ENCODE measurements at places on chromosomes 7 and 10.

GRCh38 chr7:22900784-22901183 is 78.1 kb upstream of the TOMM7 start:
- DNase-seq, result no peak

GRCh38 chr10:21524526-21525366 is 736 bp downstream of the SKIDA1 start:
- DNase-seq, result no peak

- DNase-seq, result no peak
Measured at GRCh38 chr7:56250135-56250534, 133.9 kb upstream of the NUPR2 start.

DNA sequence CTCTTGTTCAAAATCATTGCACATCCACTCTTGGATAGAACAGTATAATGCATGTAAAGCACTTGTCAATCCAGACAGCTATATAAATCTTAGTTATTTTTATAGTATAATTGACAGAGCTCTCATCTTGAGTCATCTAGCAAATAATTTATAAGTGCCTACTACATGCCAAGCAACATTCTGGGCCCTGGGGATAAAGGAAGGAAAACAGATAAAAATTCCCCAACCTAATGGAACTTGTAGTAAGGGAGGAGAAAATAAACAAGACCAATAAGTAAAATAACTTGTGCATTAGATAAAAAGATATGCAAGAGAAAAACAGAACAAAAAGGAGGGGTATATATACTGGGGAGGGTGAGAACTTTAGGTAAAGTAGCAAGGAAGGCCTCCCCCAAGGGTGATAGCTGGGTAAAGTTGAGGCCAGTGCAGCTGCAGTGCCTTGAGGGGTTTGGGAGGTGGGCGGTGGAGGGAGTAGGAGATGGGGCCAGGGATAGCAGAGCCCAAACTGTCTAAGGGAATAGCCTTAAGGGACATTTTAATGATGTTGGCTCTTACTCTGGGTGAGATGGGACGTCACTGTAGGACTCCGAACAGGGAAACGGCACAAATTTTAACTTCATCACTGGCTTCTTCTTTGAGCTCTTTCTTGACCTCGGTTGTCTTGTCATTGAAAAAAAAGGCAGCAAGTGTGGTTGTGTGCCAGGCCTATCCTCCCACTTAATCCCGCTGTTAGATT is 79.3 kb upstream of the SEC61G start:
- no peak for DNase-seq

DNA sequence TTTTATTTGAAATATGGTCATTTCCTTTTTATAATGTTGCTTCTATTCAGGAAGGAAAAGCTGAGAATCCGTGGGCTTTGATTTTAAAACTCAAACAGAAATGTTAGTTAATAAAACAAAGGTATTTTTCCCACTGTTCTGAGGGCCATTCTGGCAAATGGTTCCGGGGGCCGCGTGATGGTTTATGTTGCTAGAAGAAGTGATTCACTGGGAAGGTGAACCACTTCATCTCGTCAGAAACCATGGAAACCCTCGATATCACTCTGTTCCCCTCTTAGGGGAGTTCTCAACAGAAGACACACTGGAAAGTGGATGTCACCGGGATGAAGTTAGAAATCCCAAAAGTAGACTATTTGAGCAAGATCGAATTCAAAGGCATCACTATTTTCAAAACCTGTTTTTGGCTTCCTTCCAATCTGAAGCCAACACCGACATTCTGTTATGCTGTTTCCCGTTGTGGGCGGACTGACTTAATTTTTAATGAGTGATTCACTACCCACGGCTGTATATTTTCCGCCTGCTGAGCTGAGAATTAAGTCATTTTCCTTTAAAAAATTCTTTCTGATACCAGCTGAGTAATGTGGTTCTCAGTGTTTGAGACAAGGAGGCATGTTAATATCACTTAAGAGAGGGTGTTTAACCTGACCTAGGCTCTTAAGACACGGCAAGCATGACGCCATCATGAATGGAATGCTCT is 84.1 kb downstream of the PTPRE start:
- no peak for DNase-seq

GRCh38 chr10:129524936-129525335 is 57.9 kb downstream of the MGMT start:
- no peak for DNase-seq

DNA sequence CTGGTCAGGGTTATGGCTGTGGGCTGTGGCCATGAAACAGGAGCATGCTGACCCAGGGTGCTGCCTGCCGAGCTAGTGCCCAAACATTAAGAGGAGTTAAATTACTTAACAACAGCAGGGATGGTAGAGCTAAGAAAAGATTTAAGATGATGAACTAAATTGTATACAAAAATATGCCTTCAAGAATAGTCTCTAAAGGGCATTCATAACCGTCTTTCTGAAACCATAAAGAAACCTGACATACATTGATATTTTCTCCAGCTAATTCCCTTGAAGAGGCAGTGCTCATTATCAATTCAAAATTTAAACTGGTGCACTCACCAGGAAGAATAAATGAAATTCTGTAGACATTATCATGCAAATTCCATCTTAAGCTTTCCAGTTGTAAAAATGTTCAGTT is 265.8 kb upstream of the TAC1 start:
- no peak for DNase-seq

DNA sequence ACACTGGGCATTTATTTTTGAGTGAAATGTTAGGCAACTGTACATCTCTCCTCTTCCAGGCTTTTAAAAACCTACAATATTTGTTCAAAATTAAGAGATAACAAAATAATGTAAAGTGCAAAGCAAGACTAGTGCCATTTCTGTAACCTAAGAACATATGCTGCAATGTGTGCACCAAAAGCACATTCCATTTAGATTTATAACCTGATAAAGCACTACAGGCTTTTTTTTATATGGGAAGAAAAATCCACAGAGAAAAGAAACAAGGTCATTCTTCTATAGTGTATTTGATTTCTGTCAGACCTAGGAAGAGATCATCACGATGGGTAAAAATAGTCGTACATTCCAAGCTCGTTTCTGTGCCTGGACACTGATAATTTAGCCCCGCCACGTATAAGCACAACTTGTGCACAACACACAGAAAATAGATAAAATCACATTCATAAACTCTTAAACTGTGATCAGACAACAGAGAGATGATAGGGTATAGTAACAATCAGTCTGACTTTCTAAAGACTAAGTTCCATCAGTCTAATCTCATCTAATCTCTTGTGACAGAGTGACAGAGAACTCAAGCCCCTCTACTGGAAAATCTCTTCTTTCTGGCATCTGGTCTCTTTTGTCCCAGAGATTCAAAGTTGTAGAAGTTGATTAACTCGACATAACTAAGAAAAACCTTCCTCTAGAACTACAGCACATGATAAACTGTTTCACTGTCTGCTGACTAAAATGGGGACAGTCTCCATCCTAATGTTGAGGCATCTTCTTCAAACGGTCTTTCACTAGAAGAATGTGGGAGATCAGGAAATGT is 6.7 kb downstream of the LAMB1 start:
- DNase-seq, result no peak

DNA sequence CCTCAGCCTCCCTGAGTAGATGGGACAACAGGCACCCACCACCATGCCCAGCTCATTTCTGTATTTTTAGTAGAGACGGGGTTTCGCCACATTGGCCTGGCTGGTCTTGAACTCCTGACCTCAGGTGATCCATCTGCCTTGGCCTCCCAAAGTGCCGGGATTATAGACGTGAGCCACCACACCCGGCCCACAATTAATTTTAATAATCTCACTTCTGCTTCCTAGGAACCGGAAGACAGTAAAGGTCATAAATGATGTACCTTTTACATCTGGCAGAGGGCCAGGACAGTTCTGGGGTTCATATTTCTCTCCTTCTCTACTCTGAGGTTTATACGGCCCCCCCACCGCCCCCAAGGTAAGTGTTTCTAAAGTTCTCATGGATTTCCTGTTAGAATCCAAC is 31.2 kb upstream of the AOAH start:
- DNase-seq, result no peak

DNA sequence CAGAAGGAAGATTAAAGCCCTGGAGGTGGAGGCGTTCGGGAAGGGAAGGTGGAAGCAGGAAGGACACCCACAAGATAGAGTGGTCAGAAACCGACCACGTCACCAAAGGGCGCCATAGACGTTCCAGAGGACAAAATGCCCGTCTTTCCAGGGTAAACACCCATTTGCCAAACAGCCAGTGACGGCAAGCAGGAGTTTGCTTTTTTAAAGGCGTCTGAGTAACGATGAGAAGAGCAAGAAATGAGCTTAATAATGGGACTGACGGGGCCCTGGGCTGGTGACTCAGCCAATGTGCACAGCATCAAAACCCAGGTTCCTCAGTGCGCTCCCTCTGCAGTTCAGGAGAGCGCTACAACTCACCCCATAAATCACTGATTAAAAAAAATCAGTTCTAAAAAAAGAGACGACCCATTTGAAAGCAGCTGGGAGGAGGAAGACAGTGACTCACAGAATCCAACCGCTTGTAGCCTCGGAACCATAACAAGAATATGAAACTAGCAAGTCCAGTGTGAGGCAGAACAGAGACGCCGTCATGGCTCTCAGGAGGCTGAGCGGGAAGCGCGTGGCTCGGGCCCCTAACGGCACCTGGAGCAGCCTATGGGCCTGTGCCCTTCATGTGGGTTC is 5.9 kb downstream of the DIP2C start:
- no peak for DNase-seq

GRCh38 chr7:107002126-107002525 is 42.4 kb upstream of the PRKAR2B start:
- no peak for DNase-seq

DNA sequence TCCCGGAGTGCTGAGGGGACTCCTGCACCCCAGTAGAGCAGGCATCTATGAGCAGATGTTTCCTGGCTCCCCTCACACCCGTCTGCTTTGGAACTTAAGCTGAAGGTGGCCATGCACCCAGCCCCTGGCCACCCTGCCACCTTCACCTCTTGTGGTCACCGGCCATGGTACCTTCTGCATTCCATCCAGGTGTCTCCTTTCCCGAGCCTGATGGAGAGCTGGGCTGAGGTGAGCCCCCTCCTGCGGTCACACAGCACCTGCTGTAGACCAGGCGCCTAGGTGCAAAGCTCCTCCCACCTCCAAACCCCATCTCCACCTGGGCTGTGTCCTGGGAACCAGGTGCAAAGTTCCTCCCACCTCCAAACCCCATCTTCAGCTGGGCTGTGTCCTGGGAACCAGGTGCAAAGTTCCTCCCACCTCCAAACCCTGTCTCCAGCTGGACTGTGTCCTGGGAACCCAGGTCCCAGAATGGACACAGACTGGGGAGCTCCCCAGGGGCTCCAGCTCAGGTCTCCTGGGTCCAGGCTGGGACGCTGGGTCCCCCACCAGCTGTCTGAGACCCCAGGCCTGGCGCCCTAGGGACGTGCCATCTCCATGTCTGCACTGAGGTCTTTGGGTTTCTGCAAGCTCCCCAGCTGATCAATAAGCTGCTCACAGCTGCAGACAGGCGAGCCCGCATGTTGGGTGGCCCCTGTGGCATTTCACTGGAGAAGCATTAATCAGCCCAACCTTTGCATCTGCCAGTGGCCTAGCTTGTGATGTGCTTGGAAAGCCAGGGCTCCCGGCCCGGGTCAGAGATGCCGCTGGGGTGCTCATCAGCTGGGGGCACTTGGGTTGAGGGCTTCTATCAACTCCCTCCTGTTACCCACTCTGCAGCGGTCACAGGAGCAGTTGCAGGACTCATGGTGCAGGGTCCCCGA is 61.2 kb upstream of the INPP5A start:
- no peak for DNase-seq

- no peak for DNase-seq
Measured at GRCh38 chr10:75464478-75465449, 33.3 kb downstream of the LRMDA start.

DNA sequence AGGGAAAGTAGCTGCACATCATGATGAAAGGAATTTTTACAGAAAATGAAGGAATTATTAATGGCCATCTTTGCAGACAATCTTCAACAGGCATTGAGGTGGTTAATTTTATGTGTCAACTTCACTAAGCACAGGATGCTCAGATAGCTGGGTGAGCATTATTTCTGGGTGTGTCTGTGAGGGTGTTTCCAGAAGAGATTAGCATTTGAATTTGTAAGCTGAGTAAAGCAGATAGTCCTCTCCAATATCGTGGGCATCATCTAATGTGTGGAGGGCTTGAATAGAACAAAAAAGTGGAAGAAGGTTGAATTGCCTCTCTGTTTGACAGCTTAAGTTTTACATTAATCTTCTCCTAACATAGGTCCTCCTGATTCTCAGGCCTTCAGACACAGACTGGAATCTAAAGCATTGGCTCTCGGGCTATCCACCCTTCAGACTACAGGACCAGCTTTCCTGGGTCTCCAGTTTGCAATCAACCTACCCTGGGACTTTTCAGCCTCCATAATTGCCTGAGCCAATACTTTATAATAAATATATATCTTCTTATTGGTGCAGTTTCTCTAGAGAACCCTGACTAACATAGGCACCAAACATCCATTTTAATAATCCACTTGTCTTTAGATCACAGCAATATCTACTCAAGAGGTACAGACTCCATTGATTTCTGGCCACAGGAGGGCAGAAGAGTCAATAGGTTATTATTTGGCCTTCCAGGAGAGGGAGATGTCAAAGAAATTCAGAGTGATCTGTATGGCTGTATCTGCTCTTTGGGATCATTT is 10.5 kb upstream of the CRPPA start:
- peak; percentile 12 for DNase-seq

GRCh38 chr7:38017320-38017719 is 96.9 kb downstream of the EPDR1 start:
- DNase-seq, result no peak

GRCh38 chr7:25075459-25075858 is 49.6 kb downstream of the CYCS start:
- DNase-seq, result no peak

DNA sequence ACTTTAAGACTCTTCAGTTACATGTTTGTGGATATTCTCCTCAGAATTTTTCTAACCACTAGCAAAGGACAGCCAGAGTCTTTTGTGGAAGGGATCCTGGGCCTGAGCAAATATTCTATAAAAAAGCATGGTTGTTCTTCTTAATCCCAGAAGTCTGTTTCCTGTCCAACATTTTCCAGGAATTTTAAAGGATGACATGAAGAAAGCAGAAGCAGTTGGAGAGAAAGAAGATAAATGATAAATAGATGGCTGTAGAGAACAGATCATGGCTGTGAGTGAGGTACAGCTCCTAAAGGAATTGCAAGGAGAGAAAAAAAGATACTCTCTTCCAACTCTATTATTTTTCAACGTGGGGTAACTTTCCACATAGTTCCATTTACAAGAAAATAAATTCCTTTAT is 91.8 kb upstream of the STEAP4 start:
- no peak for DNase-seq

DNA sequence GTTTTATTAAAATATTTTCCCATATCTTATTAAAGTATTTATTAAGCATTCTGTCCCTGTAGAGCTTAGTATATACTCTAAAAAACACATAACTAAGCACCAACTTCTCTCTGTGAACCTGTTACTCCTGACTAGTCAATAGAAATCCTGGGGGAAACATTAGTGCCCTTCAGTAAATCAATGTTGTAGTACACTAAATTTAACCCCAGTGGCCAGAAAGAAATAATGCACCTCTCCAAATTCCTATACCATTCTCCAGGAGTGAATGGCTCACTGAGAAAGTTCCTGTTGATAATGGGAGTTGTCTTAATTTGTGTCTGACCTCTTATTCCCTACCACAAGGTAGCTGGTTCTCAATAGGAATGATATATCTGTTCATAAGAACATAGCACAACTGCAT is 188.2 kb downstream of the SEMA3D start:
- DNase-seq, result no peak
